ENCODE measurements at places on chromosomes 2 and 18.

DNA sequence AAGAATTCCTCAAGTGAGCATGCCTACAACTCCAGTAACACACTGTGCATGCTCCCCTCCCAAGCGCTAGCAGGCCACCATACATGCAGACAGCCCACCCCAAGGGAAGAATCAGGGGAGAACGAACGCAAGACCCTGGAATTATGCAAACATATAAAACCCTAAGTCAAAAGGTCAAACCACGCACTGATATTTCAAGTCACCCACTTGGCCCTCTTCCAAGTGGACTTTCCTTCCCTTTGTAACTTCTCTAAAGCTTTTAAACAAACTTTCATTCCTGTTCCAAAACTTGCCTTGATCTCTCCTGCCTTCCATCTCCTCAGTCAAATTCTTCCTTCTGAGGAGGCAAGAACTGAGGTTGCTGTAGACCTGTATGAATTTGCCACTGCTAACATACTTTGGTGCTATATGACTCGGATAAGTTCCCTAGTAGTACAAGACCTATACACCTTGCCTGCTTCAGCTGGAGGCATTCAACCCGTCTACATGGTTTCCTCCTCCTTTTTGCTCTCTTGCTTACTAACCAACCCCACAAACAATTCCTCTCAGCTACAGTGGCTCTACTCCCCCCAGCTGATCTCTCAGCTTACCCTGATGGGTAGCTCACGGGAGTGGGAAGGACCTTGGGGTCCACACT is 11.1 kb upstream of the RPIA start:
- DNase-seq = no peak

- no peak for DNase-seq
These were observed 13.6 kb upstream of the TEX51 start for GRCh38 chr2:126884861-126885750.

DNA sequence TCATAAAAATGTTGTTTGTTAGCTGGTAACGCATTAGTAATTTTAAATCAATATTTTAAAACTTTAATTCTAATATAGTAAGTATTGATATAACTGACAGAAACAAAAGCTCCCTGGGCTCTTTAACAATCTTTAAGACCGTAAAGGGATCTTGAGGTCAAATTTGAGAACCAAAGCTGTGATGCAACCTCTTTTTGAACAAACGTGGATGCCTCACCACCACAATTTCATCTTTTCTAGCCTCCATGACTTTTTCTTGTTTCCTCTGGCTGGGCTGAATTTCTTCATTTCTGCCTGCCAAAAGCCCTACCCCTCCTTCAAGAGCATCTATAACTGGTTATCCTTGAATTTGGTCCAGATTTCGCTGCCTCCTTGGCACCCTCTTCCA is 563 bp upstream of the POLE4 start:
- DNase-seq = peak; percentile 51

DNA sequence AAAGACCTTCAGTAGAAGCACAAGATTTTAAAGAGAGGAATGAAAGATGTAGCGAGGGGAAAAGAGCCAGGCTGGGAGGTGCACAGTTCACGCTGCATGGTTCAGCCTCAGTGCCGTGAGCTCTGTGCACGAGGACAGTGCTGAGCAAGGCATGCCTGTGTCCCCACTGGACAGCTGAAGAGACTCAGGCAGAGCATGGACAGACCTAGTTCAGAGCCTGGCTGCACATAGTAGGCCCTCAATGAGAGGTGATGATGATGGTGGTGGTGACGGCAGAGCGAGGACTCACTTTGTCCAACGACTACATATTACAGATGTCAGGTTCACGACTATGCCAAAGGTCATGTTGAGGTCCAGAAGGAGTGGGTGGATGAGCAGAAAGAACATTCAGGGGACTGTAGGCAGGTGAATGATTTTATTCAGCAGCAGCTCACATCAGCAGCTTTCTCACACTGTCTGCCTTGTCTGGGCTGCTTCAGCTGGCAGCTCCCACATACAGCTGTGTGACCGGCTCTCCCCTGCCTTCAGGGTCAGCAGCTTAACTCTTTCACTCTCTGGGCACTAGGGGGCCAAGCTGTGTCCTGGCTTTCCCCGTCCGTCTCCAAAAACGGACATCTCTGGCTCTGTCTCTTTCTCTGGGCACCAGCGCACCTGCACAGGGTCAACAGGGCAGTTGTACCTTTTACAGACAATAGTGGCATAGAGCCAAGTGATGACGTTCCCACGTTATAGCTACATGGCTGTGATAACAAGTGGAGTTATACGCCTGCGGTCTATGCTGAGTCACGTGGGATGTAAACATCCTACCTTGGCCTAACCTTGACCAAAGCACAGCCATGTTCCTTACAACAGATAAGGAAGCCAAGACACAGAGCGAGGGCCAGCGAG is 128.8 kb upstream of the MSH6 start:
- peak; percentile 10 for DNase-seq

DNA sequence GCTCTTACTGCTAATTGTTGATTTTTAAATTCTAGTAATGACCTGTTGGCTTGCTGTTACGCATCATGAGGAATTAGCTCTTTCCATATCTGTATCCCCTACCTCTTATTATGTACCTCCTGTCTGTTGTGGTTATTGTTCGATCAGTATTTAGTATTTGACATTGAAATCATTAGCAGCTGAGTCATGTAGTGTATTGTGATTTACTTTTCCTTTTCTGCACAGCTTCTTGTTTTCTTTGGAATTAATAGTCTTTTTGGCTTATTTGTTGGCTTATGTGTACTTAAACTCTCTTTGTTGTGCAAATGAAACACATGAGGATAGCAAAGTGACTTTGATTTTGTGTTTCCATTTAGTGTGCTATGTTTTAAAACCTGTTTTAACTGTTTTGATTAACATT is 4.3 kb downstream of the EPB41L5 start:
- no peak for DNase-seq

DNA sequence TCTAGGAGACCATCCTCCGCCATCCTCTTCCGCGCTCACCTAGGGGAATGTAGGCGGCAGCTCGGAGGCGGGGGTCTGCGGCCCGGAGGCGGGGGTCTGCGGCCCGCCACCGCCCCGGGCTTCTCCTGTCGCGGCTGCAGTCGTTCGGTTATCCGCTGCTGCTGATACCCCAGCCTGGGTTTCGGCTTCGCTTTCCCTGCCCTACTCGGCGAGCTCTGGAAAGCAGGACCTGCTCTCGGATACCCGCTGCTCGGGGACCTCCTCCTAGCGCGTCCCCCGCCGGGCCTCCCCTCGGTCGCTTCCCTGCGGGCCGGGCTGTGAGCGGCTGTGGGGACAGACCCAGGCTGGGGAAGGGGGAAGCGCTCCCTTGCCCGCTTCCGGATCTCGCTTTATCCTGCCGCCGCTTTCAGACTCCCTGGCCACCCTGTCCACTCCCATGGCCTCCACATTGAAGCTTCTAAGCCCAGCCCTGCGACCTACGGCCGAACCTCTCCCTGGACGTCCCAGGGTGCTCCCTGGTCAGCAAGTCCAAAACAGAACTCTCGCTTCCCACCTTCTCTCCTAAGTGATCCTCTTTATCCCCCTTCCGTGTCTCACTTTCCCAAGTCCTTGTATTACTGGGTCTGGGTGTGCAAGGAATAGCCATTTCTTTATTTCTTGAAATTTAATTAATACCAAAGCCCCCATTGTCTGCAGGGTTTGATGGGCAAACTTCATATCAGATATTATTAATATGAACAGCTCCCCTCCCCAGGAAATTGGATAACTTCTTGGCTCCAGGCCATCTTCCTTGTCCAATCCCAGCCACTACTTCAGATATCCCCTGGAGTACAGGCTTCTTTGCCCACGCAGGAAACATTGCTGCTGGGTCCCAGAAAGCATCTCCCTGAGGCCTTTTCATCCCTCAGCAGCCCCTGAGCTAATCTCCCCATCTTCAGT is 769 bp downstream of the FKBP1B start:
- DNase-seq = peak; percentile 39

- DNase-seq = no peak
These were observed 570.0 kb upstream of the DSEL start for GRCh38 chr18:68086481-68086880.

DNA sequence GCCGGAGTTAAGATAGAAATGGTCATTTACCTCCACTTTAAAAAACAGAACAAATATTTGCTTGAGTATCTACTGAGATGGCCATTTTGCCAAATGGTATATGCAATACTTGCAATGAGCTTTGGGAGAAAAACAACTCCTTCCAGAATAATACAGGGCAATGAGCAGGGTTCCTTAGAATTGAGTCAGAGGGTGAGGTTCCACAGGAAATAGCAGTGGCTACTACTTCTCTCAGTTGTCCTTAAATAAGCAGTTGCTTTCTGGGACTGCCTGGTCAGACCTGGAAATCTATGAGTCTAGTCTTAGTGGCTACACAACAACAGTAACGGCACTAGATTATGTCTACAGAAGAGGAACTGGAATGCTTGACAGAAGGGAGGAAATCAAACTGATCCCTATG is 80.9 kb upstream of the CCDC85A start:
- no peak for DNase-seq

- no peak for DNase-seq
These were observed 75.8 kb downstream of the POLR1A start for GRCh38 chr2:86029873-86030272.

GRCh38 chr18:75115514-75115913 is 93.4 kb downstream of the PTGR3 start:
- DNase-seq = no peak

DNA sequence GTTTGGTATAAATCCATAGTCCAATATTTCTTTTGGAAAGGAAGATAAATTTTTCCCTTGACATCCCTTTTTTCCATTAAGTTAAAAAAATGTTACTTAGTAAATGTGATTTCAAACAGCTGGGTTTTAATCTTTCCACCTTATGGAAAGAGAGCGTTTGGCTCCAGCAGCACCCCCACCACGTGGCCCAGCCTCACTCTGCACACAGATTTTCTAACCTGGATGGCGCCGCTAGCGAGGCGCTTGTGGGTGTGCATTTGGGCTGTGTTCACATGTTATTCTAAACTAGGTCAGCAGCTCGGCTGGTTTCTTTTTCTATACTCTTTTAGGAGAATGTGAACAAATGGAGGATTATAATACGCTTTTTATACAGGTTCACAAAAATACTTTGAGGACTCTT is 218.0 kb downstream of the LDLRAD4 start:
- DNase-seq = no peak

DNA sequence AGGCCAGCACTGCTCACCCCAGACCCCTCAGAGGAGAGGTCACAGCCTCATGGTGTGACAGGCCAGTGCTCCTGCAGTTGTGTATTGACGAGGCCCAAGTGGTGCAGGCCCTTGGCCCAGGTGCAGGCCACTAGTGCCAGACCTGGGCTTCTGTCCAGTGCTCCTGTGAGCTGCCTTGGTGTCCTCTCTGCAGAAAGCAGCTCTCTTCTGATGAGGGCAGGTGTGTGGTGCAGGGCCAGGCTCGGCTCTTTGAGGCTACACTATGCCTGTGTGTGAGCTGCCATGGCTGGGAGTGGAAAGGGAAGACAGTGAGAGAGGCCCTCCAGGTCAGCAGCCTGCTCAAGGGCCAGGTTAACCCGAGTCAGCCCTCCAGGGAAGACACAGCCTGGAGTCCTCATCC is 17.1 kb downstream of the EHD3 start:
- DNase-seq = no peak
